ENCODE measurements at places on chromosomes 4 and X. TPM values are rescaled to one million over a fixed set of nuclear protein-coding genes. Genes with fewer than 3 reads are reported as not detected.
A peak's percentile ranks its signal among the peaks of the same experiment; 100 is the strongest.

DNA sequence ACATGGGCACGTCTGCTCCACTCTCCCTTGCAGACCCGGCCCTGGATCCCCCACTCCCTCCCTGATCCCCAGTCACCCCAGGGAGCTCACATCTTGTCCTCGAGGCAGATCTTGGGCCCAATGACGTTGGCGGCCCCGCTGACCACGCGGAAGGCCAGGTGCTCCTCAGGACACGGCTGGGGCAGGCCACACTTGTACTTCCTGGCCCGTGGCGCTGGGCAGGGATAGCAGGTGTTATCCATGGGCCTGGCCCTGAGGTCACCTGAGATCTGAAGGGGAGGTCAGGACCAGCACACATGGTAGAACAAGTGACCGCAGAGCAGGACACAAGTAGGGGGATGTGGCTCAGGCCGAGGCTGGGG is 7.7 kb downstream of the FAM3A start:
- H3K4me3 ChIP-seq = no peak overlapping the region
- no peak overlapping the region for H3K27ac ChIP-seq
- no peaks in the 10 kb centered on the region for H3K36me3 ChIP-seq
- peaks cover 6% of the 10 kb centered on the region for H3K4me1 ChIP-seq
- DNase-seq = no peak

DNA sequence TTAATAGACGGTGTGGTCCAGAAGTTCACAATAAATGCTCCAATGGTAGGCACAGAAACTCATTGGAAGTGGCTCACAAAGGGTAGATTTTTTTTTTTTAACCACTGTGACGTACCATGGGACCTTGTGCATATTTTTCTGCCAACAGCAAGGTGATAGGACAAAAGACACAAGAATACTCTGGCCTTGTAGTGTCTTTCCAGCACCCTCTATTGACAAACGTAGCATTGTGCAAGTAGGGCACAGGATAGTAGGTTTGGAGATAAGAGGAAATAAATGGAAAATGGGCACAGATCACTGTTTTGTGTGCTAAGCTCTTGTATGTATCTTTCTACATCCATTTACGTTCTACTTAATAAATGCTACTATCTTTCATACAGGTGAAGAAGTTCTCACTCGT is 2054.9 kb downstream of the PCDH7 start:
- H3K36me3 ChIP-seq = no peaks in the 10 kb centered on the region
- no peaks in the 10 kb centered on the region for H3K27me3 ChIP-seq
- H3K4me1 ChIP-seq = no peaks in the 10 kb centered on the region
- no peak overlapping the region for H3K4me3 ChIP-seq

- peak; percentile 9 for DNase-seq
- H3K4me1 ChIP-seq = no peaks in the 10 kb centered on the region
- no peak overlapping the region for H3K4me3 ChIP-seq
- H3K27me3 ChIP-seq = no peaks in the 10 kb centered on the region
Observed at GRCh38 chr4:169345316-169345721, 74.6 kb upstream of the SH3RF1 start.

Gene TLR2
- polyA plus RNA-seq = 0.24 TPM

DNA sequence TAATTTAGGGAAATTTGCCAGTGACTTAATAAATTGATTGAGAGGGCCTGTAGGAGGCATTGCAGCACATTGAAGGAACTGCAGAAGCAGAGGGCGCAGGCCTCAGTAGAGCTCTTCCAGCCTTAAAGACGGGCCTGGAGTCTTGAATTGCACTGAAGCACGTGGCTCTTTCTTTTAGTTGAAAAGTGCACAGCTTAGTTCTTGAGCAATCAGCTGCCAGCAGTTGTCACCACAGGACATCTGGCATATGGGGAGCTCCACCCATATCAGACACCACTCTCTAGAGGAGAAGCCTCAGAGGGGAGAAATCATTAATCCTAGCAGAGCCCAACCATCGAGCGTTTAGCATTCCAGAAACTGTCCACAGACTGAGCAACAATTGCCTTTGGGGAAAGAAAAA is 16.0 kb upstream of the FGF16 start:
- no peak overlapping the region for H3K4me3 ChIP-seq
- peaks cover 28% of the 10 kb centered on the region for H3K4me1 ChIP-seq

Gene NCAPG
- polyA plus RNA-seq = 11.6 TPM

DNA sequence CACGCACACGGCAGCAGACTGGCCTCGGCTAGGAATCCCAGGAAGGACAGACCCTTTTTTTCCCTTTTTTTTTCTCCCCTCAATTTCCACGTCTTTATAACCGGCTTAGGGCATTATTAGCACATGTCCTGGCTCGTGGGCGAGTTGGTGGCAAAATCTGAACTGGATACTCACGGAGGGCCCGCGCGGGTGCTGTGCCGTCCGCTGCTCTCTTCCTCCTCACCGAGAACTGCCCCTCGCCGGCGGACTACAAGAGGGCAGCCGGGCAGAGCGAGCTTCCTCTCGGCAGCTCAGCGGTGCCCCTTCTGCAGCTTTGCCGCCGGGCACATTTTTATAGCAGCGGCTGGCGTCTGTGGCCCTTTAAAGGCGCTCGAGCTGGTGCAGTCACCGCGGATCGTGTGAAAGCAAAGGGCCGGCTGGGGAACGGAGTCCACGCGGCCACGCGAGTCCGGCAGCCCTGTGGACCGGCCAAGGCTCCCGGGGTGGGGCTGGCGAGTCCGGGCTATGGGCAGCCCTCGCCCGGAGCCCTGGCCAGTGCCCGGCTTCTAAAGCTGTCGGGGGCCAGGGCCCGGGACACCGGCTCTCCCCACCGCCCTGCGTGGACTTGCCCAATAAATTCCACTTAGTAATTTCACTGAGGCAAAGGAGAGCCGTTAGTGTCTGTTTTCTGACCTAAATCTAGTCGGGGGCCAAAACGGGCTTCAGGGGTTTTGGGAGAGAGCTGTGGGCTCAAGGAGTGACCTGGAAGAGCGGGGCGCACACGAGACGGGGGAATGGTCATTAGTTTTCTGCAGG is 1.3 kb upstream of the CITED1 start:
- H3K4me1 ChIP-seq = peaks cover 22% of the 10 kb centered on the region
- no peak overlapping the region for H3K27ac ChIP-seq
- peak; percentile 64 for DNase-seq
- peaks cover 44% of the 10 kb centered on the region for H3K27me3 ChIP-seq

Gene PAK3
- 0.01 TPM for polyA plus RNA-seq
